ENCODE measurements at places on chromosomes 5 and 9.

DNA sequence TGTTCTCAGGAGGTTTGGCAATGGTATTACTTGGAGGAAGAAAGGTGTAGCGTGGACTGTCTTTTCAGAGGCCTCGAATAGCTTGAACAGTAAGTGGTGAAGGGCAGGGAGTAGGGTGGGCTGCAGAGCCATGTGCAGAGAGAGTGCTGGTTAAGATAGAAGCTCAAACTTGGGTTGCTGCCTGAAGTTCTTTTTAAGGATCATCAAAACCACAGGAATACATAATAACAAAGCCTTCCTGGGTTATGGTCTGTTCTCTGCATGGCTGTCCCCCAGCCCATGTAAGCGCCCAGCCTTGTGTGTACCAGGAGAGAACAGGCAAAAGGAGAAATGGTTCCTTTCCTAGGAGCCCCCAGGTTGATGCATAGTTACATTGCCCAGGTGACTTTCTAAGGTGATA lies 43.9 kb downstream of the RCL1 start:
- no peak for DNase-seq

DNA sequence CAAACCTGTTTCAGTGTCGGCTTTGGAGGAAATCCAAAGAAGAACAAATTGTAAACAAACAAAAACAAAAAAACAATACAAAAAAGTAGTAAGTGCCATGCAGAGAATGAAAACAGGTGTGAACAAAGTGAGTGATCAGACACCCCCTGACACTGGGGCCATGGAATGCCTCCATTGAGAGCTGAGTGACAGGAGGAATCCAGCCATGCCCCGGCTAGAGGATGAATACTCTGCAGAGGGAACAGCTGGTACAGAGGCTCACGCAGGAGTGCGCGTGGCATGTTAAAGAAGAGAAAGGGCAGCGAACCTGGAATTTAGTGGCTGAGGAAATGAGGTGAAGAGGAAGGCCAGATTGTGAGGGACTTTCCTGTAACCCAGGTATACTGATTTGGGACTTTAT lies 15.5 kb upstream of the CCNJL start:
- no peak for DNase-seq

DNA sequence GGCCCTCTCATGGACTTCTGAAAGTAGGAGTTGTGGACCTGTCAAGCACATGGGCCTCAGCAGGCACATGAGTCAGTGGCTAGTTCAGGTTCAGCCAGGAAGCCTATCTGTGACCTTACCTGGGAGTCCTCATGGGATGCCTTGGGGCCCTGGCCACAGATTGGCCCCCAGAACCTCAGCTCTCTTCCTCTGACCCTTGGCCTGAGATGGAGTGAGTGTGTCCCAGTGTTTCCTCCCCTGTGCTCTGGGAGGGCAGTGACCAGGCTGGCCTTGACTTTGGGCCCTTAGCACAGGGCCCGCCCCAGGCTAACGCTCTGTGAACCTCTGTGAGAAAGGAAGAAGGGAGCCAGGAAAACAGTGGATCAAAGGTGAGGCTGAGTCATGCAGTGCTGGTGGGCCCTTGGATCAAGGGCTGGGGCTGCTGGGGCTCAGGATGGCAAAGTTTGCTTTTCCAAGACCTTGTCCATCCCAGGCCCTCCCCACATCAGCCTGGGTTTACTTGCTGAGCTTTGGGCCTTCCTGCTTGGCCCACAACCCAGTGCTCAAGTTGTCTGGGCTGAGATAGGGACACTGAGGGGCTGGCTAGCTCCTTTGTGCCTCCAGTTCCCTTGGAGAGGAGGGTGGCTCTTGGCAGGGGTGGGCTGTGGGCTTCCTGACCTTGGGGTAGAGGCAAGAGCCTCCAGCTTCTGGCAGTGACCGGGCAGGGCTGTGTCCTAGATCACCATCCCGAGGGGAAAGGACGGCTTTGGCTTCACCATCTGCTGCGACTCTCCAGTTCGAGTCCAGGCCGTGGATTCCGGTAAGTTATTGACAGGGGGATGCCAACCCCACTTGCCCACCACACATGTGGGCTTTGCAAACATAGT lies 41.4 kb downstream of the RGS3 start:
- DNase-seq, result no peak

DNA sequence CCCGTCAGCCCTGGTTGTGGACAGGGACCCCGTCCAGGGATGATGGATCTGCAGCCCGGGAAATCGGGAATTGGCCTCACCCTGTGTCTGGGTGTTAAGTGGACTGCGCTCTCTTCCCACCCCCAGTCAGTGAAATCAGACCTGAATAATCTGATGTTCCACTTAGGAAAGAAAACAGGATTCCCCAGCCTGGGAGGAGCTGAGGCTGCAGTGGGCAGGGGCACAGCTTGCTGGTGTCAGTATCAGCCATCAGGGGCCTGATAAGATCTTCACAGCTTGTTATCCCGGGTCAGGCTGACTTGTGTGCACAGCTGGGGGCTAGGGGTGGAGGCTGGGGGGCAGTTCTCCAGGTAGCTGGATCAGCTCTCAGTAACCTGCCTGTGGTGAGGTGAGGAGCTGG lies 29.1 kb downstream of the LMX1B start:
- no peak for DNase-seq

DNA sequence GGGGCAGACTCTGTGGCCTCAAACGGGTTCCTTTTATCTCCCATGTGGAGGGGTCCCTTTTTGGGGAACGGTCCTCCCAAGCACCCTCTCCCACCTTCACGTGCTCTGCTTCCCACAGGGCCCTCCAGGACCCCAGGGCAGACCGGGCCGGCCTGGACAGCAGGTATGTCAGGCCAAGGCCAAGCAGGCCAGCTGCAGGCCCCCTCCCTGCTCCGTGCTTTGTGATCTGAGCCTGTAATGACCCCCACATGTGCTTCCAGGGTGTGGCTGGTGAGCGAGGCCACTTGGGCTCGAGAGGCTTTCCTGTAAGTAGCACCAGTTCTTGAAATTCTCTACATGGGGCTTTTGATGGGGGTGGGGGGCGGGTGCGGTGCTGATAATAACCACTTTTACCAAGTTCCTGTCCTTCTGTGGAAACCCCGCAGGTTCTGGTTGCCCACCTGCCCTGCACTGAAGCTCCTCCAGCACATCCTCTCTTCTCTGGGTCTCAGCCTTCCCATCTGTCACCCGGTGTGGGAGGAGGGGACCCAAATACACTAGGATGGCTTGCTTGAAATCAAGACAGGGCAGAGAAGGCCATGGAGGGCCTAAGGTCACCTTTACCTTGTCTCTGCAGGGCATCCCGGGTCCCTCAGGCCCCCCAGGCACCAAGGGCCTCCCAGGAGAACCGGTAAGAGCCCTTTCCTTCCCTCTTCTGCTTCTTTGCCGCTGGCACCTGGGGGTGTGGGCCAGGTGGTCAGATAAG lies 57.9 kb upstream of the ORM1 start:
- DNase-seq, result no peak

- peak; percentile 16 for DNase-seq
These were observed 84.4 kb downstream of the RAPGEF6 start for GRCh38 chr5:131550606-131551005.

- DNase-seq, result no peak
These were observed 503 bp upstream of the GDNF start for GRCh38 chr5:37840053-37841034.

DNA sequence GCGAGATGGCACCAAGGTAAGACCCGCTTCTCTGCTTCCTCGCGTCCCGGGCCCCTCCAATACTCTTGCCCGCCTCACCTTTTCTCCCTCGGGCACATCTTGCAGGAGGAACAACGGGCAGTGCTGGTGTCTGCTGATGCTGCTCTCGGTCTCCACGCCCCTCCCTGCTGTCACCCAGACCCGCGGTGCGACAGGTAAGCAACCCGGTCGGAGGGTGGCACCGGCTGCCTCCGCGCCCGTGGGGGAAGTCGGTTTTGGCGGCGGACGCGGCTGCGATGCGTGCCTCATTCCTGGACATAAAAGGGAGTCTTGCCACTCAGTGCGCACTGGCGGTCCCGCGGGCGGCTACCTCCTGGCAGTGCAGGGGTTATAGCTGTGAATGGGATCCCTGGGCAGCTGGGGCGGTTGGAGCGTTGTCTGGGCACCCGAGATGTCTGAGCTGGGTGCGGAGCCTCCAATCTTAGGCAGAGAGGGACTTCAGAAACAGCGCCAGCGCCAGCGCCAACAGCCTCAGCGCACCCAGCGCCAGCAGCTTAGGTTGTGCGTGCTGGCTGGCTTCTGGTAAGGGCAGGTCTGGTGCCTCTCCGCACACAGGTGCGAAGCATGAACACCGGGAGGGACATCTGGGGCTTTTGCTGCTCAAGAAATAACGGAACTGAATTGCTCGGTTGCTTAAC lies 488 bp downstream of the COL15A1 start:
- no peak for DNase-seq

GRCh38 chr9:131482343-131483006 lies 20.2 kb upstream of the POMT1 start:
- no peak for DNase-seq

GRCh38 chr9:124285490-124285889 lies 27.7 kb downstream of the NEK6 start:
- no peak for DNase-seq

GRCh38 chr5:34511063-34511462 lies 145.1 kb upstream of the RAI14 start:
- no peak for DNase-seq

GRCh38 chr5:119274767-119275130 lies 81.1 kb upstream of the TNFAIP8 start:
- no peak for DNase-seq

- DNase-seq, result no peak
These were observed 44.7 kb downstream of the STOM start for GRCh38 chr9:121325387-121325786.

DNA sequence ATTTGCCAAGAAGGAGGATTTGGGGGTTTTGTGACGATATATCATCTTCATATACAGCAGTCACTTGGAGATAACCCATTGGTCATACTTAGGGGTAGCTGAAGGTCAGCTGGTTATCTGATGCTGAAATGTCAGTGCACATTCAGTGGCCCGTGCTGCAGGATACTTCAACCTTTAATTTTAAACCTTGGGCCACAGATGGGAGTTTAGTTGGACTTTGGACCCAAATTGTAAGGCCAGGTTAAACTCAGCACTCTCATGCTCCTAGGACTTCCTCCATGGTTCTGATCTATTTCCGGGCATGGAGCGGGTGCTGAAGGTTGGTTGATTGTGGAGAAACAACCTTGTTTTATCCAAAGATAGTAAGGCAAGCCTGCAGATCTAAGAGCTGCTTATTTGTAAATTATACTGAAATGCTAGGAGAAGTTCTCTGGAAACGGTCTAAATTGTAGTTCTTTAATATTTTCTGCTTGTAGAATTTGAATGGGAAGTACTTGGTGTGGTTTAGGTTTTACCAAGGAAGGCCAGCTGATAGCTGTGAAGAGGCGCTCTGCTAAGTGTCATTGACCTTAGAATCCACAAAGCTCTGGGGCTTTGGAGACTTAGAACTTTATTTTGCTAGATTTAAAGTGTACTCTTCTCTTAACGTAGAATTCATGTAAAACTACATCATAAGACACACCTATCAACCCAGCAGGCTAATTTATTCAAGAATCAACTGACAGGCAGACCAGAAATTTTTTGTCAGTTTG lies 38.6 kb downstream of the SLC44A1 start:
- DNase-seq, result no peak

DNA sequence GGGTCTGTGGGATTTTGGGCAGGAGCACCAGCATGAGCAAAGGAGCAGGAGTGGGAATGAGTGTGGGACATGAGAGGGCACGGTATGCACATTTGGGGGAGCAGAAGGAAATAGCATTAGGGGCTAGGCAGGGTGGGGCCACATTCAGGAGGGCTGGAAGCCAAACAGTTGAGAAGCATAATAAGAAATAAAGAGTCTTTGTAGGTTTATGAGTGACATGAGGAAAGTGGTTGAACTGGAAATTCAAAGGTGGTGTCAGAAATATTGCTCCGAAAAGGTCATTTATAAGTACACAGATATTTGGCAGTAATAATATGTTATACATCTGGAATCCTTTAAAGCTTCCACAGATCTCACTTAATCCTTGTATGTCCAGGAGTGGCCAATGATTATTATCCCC lies 26.4 kb downstream of the ARHGEF28 start:
- no peak for DNase-seq

- DNase-seq, result peak; percentile 15
These were observed 178.8 kb downstream of the SPOCK1 start for GRCh38 chr5:137320056-137321045.

DNA sequence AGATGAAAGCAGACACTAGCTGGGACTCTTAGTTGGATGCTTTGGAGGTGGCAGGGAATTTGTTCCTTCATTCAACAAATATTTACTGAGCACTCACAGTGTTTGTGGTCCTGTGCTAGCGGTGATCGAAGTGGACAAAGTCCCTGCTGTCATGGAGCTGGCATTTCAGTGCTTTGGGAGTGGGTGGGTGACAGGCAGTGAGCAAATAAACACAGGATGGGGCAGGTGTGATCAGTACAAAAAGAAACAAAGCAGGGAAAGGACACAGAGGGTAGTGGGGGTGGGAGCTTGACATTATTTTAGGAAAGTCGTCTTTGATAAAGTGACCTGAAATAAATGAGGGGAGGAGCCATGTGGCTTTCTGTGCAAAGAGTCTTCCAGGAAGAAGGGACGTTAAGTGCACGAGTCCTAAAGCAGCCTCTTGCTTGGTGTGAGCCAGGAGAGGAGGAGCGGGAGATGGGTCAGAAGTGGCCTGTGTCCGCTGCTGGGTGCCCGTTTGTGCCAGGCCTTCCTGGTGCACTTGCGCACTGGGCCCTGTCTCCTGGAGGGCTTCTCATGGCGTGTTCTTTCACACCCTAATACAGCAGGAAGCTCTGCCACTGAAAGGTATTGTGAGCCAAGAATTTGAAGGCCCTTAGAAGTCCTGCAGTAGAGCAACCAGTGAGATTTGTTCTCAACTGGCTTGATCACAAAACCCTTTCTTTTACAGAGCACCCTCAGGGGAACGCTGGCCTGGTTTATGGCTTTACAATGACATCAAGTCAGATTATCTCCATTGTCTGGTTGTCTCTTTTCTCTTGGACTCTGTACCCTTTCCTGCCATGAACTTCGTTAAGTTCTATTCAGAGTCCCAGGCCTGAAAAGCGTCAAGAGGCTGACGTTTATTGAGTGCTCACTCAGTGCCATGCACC lies 14.8 kb downstream of the NDST1 start:
- DNase-seq, result no peak

GRCh38 chr5:147510885-147511284 lies 1.0 kb upstream of the DPYSL3 start:
- DNase-seq, result no peak

DNA sequence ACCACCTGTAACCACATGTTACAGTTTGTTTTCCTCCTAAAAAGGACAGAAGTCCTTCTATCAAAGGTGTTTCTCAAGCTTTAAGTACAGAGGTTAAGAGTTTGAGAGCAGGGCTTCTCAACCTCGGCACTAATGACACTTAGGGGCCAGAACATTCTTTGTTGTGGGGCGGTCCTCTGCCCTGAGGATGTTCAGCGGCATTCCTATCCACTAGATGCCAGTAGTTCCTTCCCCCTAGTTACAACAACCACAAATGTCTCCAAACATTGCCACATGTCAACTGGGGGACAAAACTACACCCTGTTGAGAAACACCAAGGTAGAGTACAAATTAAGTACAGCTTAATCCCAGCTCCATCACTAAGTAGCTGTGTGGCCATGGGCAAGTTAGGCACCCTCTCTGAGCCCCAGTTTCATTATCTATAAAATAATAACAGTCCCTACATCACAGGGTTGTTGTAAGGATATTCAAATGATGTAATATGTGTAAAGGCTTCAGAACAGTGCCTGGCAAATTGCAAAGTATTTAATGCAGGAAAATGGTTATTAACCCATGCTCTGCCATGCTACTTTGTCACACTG lies 44.6 kb downstream of the PIP5K1B start:
- DNase-seq, result no peak

GRCh38 chr5:141875022-141875740 lies 3.0 kb downstream of the PCDH1 start:
- DNase-seq, result no peak

GRCh38 chr5:3105581-3105980 lies 354.1 kb upstream of the IRX2 start:
- no peak for DNase-seq
